ENCODE measurements at places on chromosomes 12 and 14. TPM values are rescaled to one million over a fixed set of nuclear protein-coding genes. Genes with fewer than 3 reads are reported as not detected.

DNA sequence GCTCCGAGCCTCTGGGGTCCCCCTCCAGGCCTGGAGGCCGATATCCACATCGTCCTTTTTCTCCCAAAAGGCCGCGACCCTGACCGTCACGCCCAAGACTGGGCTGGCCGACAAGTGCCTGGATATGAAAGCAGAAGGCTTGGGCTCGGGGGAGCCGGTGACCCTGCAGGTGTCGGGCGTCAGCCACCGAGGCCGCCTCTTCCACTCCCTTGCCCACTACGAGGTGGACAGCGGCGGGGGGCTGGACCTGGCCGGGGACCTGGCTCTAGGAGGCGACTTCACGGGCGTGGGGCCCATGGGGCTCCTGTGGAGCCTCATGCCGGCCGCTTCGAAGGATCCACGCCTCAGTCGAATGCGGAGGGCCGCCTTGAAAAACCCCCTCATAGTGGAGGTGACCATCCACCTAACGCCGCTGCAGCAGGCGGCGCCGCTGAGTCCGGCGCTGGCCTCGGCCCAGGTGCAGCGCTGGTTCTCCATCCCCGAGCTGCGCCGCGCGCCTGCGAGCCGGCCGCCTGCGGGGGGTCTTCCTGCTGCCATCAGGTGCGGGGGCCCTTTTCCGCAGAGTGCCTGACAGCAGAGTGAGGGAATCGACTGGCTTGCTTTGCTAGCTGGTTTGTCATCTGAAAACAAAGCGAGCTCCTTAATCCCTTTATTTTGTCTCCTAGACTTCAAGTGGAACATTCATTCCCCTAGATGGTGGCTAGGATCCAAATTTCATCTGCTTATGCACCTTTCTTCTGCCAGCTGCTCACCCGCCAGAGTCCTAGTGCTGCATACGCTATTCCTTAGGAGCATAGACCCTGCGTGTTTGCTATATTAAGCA is 10.6 kb upstream of the DNAL1 start:
- peaks cover 18% of the 10 kb centered on the region for H3K4me1 ChIP-seq
- H3K27me3 ChIP-seq = no peaks in the 10 kb centered on the region
- peak; percentile 38 for DNase-seq
- peak overlapping the region; percentile 75 for H3K27ac ChIP-seq
- H3K36me3 ChIP-seq = no peaks in the 10 kb centered on the region
- H3K4me3 ChIP-seq = peak overlapping the region; percentile 76

DNA sequence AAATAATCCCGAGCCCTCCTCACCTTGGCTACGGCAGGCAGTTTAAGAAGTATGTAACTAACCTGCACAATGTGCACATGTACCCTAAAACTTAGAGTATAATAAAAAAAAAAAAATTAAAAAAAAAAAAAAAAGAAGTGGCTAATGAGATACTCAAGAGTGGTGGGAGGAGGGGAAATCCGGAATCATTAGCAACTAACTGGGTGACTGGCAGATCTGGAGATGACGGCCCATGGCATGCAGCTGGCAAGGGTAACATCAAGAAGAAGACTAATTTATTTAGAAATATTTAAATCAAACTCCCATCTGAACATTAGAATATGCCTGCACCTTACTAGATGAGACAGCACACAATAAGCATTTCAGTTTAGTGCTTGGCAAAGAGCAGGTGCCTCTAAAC is 52.3 kb upstream of the TMCC3 start:
- peaks cover 34% of the 10 kb centered on the region for H3K4me1 ChIP-seq
- H3K27me3 ChIP-seq = no peaks in the 10 kb centered on the region
- no peak overlapping the region for H3K27ac ChIP-seq
- H3K4me3 ChIP-seq = no peak overlapping the region
- no peaks in the 10 kb centered on the region for H3K36me3 ChIP-seq

DNA sequence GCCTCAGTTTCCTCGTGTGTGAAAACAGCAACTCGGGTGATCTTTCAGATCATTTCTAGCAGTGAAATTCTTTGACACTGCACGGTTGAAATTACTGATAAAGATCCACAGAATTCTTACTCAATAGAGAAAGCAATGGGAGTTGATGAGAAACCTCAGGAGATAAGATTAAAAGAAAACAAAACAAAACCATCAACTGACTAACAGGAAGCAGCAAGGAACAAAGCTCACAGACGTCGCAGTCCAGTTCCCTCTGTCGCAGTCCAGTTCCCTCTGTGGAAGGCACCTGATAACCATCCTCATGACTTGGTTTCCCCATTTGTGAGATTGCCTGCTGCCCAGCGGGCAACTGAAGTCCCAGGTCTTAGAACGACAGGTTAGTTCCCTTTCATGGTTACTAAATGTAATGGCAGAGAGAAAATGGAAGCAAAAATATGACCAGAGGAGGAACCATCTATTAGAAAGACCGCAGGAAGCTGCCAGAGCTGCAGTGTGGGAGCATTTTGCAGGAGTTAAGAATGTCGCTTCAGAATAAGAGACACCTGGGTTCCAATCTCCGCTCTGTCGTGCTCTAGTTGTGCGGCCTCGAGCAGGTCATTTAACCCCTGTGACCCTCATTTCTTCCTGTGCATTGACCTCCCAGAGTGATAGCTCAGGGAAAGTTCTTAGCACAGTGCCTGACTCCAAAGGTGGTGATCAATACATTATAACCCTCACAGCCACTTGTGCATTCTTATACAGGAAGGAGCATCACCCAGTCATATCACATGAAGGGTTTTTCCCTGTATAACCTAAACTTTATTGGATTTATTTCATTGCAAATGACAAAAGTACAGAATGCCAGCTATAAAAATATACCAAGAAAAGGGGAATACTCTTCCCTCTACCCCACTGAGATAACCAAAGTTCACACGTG is 5.1 kb upstream of the MED13L start:
- no peak for DNase-seq
- H3K27ac ChIP-seq = no peak overlapping the region
- H3K4me1 ChIP-seq = peaks cover 13% of the 10 kb centered on the region
- peak overlapping the region; percentile 33 for H3K4me3 ChIP-seq

DNA sequence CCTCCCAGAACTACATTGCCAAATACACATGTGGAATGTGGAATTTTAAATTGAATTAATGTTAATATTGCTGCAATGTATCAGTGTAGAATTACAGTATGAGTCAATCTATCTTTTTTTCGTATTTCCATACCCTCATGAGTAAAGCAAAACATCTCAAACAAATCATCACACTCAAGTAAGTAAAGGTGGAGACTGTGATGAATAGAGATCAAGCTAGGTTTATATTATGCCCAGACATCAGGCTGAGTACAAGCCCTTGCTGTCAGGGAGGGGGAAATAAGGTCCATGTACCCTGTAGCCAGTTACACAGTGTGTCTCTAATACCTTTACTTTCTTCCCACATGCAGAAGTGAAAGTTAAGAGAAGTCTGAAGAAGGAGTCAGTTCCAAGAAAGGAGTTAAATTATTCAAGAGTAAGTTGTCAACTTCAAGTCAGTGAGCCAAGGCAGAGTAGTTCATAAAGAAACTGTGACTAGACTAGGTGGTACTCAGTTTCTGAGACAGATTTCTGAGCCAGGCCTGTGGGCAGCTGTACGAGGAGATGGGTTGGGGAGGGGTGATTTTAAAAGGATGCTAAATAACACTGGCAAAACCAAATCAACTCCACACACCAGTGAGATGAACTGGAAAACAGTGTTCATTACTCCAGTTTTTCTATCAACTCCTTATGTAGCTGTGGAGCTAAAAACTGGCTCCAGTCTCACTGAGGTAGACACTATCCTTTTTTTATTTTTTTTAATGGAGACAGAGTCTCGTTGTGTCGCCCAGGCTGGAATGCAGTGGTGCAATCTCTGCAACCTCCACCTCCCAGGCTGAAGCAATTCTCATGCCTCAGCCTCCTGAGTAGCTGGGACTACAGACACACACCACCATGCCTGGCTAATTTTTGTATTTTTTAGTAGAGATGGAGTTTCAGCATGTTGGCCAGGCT is 23.8 kb upstream of the STK38L start:
- no peak for DNase-seq
- H3K27me3 ChIP-seq = no peaks in the 10 kb centered on the region
- H3K4me1 ChIP-seq = no peaks in the 10 kb centered on the region

DNA sequence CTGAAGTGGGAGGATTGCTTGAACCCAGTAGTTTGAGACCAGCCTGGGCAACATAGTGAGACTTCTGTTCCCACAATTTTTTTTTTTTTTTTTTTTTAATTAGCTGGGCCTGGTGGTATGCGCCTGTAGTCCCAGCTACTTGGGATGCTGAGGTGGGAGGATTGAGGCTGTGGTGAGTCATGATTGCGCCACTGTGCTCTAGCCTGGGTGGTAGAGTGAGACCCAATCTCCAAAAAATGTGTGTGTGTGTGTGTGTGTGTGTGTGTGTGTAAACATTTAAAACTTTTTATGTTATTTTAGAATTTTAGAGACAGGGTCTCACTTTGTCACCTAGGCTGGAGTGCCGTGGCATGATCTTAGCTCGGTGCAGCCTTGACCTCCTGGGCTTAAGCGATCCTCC is 6.8 kb downstream of the PPP1R36 start:
- H3K4me1 ChIP-seq = peaks cover 4% of the 10 kb centered on the region
- no peaks in the 10 kb centered on the region for H3K36me3 ChIP-seq
- DNase-seq = no peak
- H3K4me3 ChIP-seq = no peak overlapping the region
- no peaks in the 10 kb centered on the region for H3K27me3 ChIP-seq
- no peak overlapping the region for H3K27ac ChIP-seq

GRCh38 chr14:104140463-104141331 is 2.3 kb downstream of the KIF26A start:
- no peak for DNase-seq
- H3K27ac ChIP-seq = peak overlapping the region; percentile 89
- H3K4me1 ChIP-seq = peaks cover 60% of the 10 kb centered on the region
- peaks cover 42% of the 10 kb centered on the region for H3K27me3 ChIP-seq

DNA sequence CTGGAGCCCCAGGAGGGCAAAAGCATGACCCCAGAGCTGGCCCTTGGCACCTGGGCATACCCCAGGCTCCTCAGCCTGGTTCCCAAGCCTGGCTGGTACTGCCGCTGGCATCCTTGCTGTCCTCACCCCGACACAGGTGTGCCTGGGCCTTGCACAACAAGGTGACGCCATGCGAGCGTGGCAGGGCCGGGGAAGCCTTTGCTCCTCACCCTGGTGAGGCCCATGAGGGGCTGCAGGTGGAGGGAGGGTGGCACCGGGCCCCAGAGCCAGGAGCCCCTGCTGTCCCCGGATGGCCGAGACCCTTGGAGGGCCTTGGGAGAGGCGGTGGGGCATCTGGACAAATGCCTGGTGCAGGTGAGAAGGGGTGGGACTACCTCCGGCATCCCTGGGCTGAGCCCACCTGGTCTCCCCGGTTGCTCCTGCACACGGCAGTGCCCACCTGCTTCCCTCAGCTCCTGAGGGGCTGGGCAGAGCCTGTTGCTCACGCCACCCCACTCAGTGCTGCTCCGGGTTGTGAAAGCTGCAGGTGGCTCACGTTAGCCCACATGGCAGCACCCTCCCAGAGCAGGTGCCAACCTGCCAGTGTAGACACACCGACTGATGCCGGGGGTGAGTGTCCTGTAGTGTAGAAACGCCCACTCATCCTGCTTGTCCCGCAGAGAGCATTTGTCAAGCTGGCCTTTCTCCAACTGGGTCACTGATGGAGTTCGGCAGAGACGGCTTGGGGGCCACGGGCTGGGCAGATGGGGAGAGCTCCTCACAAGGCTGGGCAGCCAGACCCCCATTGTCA is 24.6 kb upstream of the KIF26A start:
- H3K4me3 ChIP-seq = no peak overlapping the region
- peak; percentile 8 for DNase-seq
- H3K27ac ChIP-seq = no peak overlapping the region
- no peaks in the 10 kb centered on the region for H3K36me3 ChIP-seq

GRCh38 chr12:105573574-105573973 is 243.1 kb downstream of the C12orf75 start:
- no peaks in the 10 kb centered on the region for H3K27me3 ChIP-seq
- H3K36me3 ChIP-seq = no peaks in the 10 kb centered on the region
- H3K4me3 ChIP-seq = no peak overlapping the region
- H3K4me1 ChIP-seq = peaks cover 16% of the 10 kb centered on the region

GRCh38 chr14:74858022-74858421 is 17.9 kb downstream of the PROX2 start:
- no peak overlapping the region for H3K27ac ChIP-seq
- no peaks in the 10 kb centered on the region for H3K36me3 ChIP-seq
- DNase-seq = no peak
- H3K27me3 ChIP-seq = no peaks in the 10 kb centered on the region
- peaks cover 20% of the 10 kb centered on the region for H3K4me1 ChIP-seq

GRCh38 chr14:100071545-100071944 is 6.3 kb downstream of the EVL start:
- H3K4me3 ChIP-seq = no peak overlapping the region
- no peaks in the 10 kb centered on the region for H3K36me3 ChIP-seq
- H3K27me3 ChIP-seq = no peaks in the 10 kb centered on the region
- H3K4me1 ChIP-seq = peaks cover 46% of the 10 kb centered on the region
- no peak for DNase-seq

GRCh38 chr12:6230321-6231110 is 30.3 kb downstream of the CD9 start:
- H3K4me1 ChIP-seq = peaks cover 100% of the 10 kb centered on the region
- H3K4me3 ChIP-seq = peak overlapping the region; percentile 12
- DNase-seq = peak; percentile 42
- peaks cover 15% of the 10 kb centered on the region for H3K36me3 ChIP-seq

DNA sequence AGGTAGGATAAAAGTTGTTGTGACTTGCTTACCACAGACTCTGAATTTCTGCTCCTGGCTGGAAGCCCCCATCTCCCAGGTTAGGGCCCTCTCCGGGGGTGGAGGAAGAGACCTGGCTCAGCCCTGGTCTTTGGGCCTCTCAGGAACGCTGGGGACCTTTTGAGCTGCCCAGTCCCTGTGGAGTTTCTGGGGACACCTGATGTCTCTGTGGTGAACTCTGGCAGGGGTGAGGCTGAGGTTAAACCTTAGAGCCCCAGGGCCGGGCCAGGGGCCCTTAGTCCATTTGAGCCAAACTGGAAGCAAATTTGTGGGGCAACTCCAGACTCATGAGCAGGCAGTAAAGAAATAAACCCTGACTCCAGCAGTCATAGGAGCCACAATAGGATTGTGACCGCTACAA is 112.1 kb downstream of the ADGRD1 start:
- no peak for DNase-seq
- peak overlapping the region; percentile 47 for H3K27ac ChIP-seq
- H3K36me3 ChIP-seq = peaks cover 4% of the 10 kb centered on the region
- H3K4me3 ChIP-seq = no peak overlapping the region

The STXBP6 gene
- total RNA-seq = 21.7 TPM

GRCh38 chr14:20657216-20658211 is 16.0 kb upstream of the OR6S1 start:
- H3K4me1 ChIP-seq = peaks cover 4% of the 10 kb centered on the region
- H3K27ac ChIP-seq = no peak overlapping the region
- DNase-seq = no peak
- H3K36me3 ChIP-seq = no peaks in the 10 kb centered on the region
- peaks cover 98% of the 10 kb centered on the region for H3K27me3 ChIP-seq

GRCh38 chr12:93802698-93803423 is 125.7 kb downstream of the CRADD start:
- no peaks in the 10 kb centered on the region for H3K27me3 ChIP-seq
- DNase-seq = no peak
- peak overlapping the region; percentile 21 for H3K4me3 ChIP-seq
- H3K4me1 ChIP-seq = peaks cover 62% of the 10 kb centered on the region

GRCh38 chr14:28656704-28657255 is 109.8 kb upstream of the FOXG1 start:
- no peaks in the 10 kb centered on the region for H3K4me1 ChIP-seq
- no peak overlapping the region for H3K27ac ChIP-seq
- no peak overlapping the region for H3K4me3 ChIP-seq
- DNase-seq = no peak

GRCh38 chr14:85578930-85579329 is 49.0 kb downstream of the FLRT2 start:
- H3K27ac ChIP-seq = no peak overlapping the region
- H3K4me3 ChIP-seq = no peak overlapping the region
- DNase-seq = no peak
- H3K4me1 ChIP-seq = no peaks in the 10 kb centered on the region
- H3K27me3 ChIP-seq = no peaks in the 10 kb centered on the region

All from left ventricle myocardium inferior (tissue), 1 donor.